NB4 (cell line): ENCODE measurements at places on chromosomes 2 and 18.

GRCh38 chr2:47272031-47272864 is 117.1 kb upstream of the STPG4 start:
- DNase-seq = peak; percentile 67

DNA sequence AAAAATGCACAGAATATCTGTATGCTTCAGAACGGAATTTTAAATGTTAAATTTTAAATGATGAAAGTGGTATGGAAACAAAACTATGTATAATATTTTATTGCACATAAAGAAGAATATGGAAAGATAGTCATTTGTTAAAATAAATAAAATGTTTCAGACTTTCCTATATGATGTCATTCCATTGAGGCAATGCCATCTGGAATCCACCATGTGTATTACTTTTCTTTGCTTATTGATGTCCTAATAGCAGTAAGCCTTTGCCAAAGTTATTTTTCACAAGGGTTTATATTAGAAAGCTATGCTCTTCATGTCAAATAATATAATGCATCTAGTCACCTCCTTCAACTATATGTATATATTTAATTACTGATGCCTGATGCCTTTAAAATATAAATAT is 601.6 kb upstream of the PKDCC start:
- DNase-seq = no peak

- no peak for DNase-seq
These were observed 90.2 kb downstream of the SMAD7 start for GRCh38 chr18:48860269-48861180.

DNA sequence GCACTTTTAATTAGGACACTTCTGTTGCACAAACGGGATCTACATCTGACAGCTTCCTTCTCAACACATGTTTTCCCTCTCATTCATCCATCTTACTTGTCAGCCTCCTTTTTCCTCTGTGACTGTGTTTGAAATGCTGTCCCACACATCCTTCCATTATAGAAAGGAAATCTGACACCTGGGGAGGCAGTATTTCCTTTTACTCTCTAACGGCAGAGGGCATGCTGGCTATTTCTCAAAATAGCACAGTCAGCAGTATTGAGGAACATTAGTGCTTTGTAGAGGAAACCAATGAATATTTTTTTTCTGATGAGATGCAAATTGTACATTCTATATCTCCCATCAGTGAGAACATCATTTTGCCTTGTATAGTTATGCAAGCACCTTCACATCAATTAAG is 668.7 kb downstream of the SLC4A3 start:
- no peak for DNase-seq

DNA sequence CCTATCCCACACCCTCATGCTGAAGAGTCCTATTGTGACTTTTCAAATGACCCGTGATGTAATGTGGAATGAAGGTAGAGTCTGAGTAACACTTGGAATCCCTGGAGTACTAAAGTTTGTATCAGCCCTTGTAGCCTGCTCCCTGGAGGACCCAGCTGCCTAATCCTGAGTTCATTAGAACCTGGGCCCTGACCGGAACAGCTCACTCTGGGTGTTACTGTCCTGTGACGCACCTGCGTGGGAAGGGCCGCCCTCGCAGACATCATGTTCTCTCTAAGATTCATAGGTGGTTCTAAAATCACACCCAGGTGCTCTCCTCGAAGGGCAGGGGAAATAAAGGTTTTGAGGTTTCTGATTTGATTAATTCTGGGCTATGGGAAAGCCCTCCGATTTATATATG is 62.3 kb downstream of the NCK2 start:
- no peak for DNase-seq

DNA sequence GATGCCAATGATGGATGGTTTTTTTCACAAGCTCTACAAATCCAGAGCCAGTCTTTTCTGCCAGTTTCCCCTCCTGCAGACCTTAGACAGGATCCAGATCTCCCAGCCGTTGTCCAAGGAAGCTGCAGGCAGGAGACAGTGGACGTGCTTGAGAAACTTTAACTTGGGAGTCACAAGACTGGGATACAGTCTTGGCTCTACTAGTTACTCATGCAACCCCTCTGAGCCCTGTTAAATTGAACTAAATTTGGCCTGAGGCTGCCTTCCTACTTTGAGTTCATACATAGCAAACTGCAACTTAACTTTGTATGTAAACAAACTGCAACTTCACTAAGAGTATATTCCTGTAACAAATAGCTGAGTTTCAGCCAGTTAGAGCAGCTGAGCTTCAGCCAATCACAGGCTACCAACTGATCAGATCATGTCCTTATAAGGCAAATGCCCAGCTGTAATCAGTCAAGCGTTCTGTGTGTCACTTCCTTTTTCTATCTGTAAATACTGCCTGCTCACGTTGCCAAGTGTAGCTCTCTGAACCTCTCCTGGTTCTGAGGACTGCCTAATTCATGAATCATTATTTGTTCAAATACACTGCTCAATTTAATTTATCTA is 140.9 kb downstream of the CAPN13 start:
- DNase-seq = peak; percentile 59

GRCh38 chr2:55518841-55519165 is 715 bp upstream of the CFAP36 start:
- DNase-seq = peak; percentile 60

- DNase-seq = no peak
These were observed 17.8 kb downstream of the TCF7L1 start for GRCh38 chr2:85151026-85151425.

DNA sequence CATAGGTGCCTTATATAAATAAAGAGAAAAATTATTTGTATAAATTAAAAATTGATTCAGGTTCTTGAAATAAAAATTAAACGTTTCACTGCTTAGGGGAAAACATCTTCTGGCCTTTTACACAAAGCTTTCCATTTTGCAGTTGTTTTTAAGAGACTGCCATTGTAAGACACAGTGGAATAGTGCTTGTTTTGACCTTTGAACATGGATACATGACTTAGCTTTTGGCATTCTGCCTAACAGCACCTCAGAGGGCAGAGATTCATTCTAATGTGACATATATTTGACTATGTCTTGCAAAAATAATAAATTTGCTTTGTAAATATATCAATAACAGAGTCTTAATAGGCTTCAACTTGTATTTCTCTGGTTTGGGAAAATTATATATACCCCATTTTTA is 142.1 kb downstream of the SLC4A10 start:
- DNase-seq = no peak

DNA sequence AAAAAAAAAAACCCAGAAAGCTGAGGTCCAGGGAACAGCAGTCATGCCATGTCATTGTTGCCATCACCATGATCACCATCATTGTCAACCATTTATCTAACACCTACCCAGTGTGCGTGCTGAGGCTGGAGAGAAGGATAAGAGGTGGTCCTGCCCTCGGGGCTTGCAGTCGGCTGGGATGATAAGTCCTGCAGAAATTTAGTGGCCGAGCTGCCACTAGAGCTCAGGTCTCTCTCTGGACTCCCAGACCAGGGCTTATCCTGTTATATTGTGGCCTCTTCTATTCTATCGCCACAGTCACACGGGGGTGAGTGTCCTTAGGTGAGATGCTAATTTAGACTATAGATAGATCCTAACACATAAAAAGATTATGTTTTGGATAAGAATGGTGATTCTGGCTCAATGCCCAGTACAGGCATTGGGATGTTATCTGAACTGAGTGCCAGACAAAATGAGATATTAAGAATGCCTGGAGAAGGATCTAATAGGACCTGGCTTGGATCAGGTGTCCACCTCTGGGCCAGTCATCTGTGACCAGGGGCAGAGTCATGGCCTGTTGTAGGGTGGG is 43.2 kb upstream of the YWHAQ start:
- no peak for DNase-seq

GRCh38 chr2:139885921-139886498 is 1105.8 kb upstream of the NXPH2 start:
- peak; percentile 51 for DNase-seq

- no peak for DNase-seq
These were observed 1.4 kb downstream of the SCYGR3 start for GRCh38 chr2:227613272-227613660.
